ENCODE measurements at places on chromosomes 3 and 15. TPM values are rescaled to one million over a fixed set of nuclear protein-coding genes. Genes with fewer than 3 reads are reported as not detected.

GRCh38 chr15:81939604-81940440 lies 106.0 kb downstream of the MEX3B start:
- peak; percentile 38 for DNase-seq

GRCh38 chr3:14797731-14798130 lies 21.0 kb upstream of the FGD5 start:
- DNase-seq: no peak

DNA sequence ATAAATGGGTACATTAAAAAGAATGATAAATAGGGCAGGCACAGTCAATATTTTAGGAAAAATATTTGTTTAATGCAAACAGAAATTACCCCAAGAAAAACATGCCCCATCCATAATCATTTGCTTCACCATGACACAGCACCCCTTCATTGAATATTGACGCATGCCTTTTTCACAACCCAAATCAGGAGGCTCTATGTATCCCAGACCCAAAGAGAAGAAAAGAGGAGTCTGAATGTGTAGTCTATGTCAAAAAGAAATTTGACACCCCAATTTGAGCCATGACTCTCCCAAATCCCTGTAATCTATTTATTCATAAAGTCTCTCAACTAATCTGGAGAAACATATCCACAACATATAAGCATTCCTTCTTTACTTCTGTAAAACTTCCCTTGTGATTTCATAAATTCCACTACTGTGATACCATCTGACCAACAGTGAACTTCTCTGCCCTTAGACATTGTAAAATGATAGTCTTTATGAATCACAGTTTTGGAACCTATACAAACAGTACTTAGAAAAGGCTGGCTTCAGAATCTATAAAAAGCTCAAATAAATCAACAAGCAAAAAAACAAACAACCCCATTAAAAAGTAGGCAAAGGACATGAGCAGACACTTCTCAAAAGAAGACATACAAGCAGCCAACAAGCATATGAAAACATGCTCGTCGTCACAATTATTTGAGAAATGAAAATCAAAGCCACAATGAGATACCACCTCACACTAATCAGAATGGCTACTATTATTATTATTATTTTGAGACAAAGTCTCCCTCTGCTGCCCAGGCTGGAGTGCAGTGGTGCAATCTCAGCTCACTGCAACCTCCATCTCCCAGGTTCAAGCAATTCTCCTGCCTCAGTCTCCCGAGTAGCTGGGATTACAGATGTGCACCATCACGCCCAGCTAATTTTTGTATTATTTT lies 53.4 kb upstream of the XRN1 start:
- peak; percentile 60 for DNase-seq

- no peak for DNase-seq
Observed at GRCh38 chr3:20378315-20378714, 192.3 kb upstream of the SGO1 start.

- no peak for DNase-seq
Observed at GRCh38 chr3:39329493-39329892, at the start of gene CCR8. Gene CCR8 (plus strand): TSS chr3:39329709. CDS start chr3:39332332, 2,623 bp downstream.

GRCh38 chr15:64251658-64252057 lies 88.8 kb upstream of the PPIB start:
- DNase-seq: no peak

GRCh38 chr3:151351219-151351618 lies 21.9 kb upstream of the P2RY13 start:
- DNase-seq: no peak

- DNase-seq: no peak
Observed at GRCh38 chr3:101896083-101896757, 46.9 kb downstream of the NFKBIZ start.

DNA sequence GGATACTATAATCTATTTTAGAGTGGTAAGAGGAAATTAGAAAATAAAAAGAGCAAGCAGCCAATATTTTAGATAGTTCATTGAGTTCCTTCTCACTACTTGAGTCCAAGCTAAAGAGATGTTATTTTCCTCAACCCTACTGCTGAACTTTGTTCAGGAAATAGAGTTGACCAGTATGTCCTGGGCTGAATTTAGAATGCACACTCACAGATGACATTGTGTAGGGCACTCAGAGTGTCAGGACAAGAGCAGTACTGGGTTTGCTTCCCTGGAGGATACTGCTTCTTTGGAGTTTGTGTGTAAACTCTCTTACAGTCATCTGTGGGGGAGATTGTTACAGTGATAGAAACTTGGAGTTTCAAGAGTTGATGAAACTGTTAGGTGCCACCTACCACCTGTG lies 80.0 kb upstream of the AGBL1 start:
- DNase-seq: no peak

DNA sequence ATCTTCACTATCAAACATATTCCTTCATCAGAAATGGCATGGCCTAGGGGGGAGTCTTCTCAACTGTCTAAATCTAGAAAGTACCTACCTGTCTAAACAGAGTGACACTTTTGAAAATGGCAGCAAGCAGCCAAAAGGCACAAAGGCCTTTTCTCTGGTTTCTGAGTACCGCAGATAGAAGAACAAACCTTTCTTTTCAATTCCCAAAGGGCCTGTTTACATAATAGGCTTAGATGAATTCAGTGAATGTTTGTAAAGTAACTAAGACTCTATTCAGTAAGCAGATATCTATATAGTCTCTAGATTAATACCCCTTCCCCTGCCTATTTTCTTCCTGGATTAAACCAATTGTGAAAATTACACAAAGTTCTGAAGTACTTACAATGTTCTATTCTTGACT lies 7.1 kb downstream of the MYEF2 start:
- DNase-seq: no peak

Gene GOLGA6L6
- total RNA-seq: not detected

Gene ZPLD1
- not detected for total RNA-seq

Gene P2RY14
- total RNA-seq: not detected

Gene STX19
- total RNA-seq: not detected

Gene XCR1
- not detected for total RNA-seq

Gene CLDN18
- not detected for total RNA-seq

Gene NDUFB5
- total RNA-seq: 181 TPM

Gene SPTSSB
- not detected for total RNA-seq

Data from SJSA1 (cell line).